Dorsolateral prefrontal cortex (tissue), 122 donors: ENCODE measurements at places on chromosomes 4 and X.

- no peak for DNase-seq
Measured at GRCh38 chr4:174628191-174628590, 105.9 kb upstream of the HPGD start.

DNA sequence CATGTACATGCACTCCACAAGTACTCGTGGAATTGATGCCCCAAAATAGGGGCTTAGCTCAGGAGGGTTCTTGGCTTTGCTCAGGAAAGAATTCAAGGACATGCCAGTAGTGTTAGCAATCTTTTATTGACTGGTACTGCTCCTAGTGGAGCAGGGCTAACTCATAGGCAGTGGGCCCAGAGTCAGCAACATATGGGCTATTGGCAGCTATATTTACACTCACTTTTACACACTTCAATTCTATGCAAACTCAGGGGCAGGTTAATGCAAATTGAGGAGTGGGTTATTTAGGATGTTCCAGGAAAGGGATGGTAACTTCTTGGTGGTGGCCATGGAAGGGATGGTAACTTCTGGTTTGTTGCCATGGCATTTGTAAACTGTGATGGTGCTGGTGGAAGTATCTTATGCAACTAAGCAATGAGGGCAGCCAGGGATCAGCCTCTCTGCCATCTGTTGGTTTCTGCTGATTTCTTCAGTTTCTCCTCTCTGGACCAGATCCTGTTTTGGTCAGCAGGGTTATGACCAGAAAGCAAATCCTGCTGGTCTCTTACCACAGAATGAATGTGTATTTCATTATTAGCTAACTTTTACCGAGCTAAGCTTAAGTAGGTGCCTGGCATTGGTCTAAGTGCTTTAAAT lies 69.2 kb upstream of the FAT1 start:
- DNase-seq, result peak; percentile 15

DNA sequence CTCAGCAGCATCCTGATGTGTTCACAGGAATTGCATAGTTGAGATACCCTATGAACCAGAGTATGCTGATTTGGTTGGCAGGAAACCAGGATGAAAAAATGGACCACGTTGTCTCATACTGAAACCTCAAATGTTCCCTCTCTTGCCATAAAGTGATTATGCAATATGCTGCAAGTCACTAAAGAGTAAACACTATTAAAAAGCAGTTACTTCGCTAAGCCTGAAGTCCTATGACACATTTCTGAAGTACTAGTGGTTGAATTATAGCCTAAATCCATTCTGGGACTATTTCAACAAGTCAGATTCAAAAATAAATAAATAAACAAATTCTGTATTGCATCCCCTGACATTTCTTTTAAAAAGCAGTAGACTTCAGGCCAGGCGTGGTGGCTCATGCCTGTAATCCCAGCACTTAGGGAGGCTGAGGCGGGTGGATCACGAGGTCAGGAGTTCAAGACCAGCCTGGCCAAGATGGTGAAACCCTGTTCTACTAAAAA lies 106.0 kb upstream of the NAP1L5 start:
- DNase-seq, result no peak

- no peak for DNase-seq
Measured at GRCh38 chr4:69811166-69811565, 48.8 kb downstream of the SULT1E1 start.

GRCh38 chr4:48944756-48945241 lies 38.2 kb upstream of the OCIAD2 start:
- no peak for DNase-seq

DNA sequence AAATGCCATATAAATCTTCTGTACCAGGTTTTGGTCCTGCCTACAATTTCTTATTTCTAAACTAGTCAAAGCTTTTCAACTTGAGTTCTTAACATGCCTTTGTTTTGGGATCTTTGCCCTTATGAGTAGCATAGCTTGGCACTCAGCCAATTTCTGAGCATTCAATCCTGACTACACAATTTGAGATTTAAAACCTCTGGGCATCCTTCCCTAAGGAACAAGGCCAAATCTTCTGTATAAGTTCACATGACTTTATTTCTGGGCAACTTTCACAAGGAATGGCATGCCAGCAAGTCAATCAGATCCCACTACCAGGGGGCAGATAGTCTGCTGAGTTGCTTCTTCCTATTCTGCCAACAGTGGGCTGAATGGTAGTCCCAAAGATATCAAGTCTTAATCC lies 254.2 kb downstream of the ADAMTS3 start:
- no peak for DNase-seq

- DNase-seq, result no peak
Measured at GRCh38 chr4:177041356-177041755, 248.6 kb upstream of the VEGFC start.

- no peak for DNase-seq
Measured at GRCh38 chr4:9921326-9921725, 100.0 kb downstream of the SLC2A9 start.
